ENCODE measurements at places on chromosomes 6 and 20.

GRCh38 chr6:18392346-18392877 is 5.3 kb downstream of the RNF144B start:
- no peak for DNase-seq

DNA sequence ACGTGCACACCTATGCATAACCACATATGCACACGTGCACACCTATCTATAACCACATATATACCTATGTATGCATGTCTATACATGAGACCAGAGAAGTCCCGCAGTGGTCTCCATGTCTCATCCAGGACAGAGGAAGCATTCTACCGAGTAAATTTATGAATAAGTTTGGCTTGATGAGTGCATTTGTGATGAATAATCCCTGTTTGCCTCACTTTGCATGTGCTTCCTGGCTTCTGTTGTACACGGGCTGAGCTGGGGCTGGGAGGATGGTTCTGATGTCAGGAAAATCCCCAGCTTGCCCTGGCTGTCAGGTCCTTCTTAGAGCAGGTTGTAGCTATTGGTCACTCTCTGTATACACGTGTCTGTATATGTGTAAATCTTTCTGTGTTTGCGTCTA is 157.6 kb upstream of the RPS6KA2 start:
- no peak for DNase-seq

DNA sequence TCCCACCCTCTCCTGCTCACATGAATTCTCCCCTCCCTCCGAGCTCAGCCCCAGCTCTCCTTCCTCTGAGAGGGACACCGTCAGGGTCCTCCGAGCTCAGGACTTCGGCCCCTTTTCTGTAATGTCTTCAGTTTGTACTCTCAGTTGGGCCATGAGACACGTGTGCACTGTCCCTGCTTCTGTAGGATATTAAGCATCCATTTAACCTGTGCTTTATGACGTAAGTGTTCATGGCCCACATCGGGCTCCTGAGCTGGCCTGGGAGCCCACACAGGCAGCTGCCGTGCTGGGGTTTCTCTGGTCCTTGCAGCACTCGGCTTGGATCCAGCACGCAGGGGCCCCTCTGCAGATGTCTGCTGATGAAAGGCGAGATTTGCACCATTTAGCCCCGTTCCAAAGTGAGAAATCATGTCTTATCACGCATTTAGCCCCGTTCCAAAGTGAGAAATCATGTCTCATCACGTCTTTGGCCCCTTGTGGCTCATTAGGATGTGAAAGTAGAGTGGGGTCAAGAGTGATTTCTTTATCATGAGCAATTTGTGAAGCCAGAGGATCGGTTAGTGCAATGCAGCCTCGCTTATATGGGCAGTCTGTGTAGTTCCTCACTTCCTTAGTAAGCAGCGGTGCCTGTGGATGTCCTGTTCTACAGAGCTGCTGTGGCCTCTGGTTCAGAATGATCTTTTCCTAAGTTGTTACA is 25.3 kb downstream of the DUSP22 start:
- no peak for DNase-seq

DNA sequence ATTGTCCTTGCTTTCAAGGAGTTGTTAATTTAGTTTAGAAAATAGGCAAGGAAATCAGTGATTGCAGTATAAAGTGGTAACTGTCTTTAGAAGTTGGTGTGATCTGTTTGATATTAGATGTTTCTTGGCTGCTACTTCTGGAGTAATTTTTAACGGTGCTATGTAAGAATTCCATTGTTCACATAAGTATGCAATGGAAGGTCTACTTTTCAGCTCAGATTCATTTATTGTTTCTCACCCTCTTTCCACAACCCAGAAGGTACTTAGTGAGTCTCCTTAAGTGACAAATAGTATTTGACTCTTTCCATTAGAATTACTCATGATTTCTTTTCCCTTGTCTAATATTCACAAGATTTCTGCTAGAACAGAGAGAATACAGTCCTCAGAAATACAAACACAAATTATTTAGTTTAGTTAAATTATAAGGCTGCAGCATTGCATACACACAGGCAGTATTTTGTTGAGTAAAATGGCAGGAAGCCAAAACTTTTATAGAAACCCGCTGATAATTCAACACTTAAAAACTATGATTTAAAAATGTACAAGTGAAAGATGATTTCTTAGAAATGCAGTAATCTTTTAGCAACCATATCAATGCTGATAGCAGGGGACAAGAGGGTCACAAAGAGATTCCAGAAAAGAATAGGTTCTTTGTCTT is 554.3 kb downstream of the CD109 start:
- no peak for DNase-seq

DNA sequence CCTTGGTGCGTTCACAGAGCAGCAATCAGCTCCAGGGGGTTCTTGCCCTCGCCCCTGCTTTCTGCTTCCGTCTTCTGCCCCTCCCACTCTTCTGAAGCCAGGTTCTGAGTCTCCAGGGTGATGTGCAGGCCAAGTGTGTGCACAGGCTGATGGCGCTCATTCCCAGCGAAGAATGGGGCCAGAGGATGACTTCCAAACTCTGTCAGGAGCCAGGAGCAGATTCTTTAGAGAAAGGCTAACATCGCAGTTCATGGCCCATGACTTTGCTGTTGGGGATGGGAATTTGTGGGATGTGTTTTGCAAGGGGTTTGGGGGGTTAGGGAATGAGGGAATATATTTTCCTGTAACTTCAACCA is 56.1 kb upstream of the CCN6 start:
- no peak for DNase-seq

DNA sequence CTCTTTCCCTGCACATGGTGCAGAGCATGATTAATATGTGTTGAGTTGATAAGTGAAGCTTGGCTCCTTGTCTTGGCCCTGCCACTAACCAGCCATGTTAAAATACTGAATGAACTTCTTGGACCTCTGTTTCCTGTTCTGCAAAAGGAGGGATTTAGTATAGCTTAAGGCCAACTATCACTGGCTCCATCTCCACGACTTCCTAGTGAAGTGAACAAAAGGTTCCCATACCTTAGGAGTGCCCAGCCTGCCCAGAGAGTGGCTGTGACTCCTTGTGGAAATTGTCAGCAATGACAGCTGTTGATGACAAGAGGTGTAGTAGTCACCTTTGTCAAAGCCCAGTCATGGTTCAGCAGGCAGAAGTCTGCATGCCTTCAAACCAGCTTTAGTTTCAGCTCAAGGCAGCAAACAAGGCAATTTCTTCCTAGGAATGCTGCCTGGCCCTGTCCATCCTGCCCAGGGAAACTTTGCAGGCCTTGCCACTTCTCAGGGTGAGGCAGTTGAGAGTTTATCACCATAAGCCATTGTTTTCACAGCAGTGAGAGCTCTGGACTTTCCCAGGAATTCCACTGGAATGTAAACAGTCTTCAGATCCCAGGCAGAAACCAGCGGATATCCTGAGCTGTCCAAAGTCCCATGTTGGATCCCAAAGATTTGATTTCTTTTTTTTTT is 169.7 kb upstream of the TNFAIP3 start:
- no peak for DNase-seq

DNA sequence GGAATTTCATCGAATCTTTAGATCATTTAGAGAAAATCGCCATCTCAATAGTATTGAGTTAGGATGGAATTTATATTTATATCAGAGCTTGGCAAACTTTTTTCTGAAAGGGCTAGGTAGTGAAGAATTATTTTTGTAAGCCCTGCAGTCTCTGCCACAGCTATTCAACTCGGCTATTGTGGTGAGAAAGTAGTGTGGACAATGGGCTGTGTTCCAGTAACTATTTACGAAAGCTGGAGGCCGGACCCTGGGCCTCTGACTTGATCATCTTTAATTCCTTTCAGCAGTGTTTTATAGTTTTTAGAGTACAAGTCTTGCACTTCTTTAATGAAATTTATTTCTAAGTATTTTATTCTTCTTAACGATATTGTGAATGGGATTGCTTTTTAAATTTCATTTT is 201.5 kb downstream of the FARS2 start:
- DNase-seq, result no peak

- no peak for DNase-seq
Measured at GRCh38 chr6:20729086-20729485, 194.8 kb downstream of the CDKAL1 start.

GRCh38 chr6:70314296-70314695 is 11.4 kb upstream of the COL9A1 start:
- no peak for DNase-seq

GRCh38 chr6:155201461-155202226 is 62.2 kb upstream of the CLDN20 start:
- no peak for DNase-seq

DNA sequence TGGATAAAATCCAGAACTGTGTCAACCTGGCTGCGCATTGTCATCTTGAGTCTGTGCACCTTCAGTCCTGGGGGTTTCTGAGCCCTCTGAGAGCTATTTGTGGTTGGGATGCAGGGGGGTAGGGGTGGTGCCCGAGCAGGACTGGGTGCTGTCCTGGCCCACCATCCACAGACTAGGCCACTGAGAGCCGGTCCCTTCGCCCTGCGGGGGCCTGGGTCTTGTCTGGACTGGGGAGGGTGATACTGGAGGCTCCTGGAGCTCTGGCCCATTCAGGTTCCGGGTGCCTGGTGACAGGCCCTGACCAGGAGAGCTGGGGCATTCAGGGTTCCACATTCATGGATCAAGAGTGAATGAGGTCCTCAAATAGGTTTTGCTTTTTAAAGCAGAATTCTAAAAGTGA is 20.9 kb downstream of the SPDEF start:
- DNase-seq, result no peak

- no peak for DNase-seq
Measured at GRCh38 chr20:25453035-25453810, 45.8 kb downstream of the GINS1 start.

GRCh38 chr6:17169291-17169690 is 67.4 kb downstream of the STMND1 start:
- no peak for DNase-seq

- DNase-seq, result no peak
Measured at GRCh38 chr6:150470960-150471665, 102.3 kb downstream of the IYD start.

DNA sequence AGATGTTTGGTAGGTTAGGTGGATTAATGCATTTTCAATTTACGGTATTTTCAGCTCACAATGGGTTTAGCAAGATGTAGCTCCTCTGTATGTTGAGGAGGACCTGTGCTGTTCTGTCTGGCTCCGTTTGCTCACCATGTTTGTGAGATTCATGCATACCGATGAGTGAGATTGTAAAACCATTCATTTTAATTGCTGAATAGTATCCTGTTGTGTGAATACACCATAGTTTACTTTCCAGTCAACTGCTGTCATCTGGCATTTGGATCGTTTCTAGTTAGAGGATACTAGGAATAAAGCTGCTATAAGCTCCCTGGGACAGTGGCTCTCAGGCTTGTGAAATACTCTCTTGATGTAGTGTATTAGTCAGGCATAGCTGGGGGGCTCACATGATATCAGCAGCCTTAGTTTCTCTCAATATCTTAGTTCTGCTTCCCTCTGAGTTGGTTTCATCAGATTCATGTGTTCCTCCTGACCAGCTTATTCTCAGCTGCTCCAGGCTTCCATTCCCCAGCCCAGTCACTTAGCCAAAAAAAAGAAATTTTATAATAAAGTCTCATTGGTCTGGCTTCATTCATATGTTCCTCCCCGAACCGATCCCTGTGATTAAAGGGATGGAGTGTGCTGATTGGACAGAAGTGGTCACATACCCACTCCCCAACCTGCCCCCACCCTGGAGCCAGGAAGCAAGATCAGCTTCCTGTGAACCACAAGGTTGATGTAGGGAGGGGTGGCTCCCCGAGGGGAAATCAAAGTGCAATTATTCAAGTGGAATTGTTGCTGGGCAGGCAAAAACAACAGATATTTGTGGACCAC is 10.9 kb upstream of the B4GALT5 start:
- DNase-seq, result no peak

GRCh38 chr6:21594416-21595281 is 1.1 kb downstream of the SOX4 start:
- no peak for DNase-seq

DNA sequence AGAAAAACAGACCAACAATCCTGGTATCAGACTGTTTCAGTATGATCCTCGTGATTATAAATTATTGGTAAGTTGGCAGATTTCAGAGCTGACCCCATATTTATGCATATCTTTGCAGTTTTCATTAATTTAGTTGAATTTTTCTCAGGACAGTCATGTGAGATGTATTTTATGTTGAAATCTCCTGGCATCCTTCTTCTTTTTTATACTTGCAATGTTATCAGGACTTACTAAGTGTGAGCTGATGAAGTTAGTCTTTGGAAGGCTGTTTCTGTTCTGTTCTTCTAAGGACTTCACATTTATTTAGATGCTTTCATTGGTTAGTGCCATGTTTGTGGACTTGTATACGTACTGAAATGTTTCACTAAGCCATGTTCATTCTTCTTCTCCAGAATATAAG is 17.2 kb downstream of the SMPDL3A start:
- DNase-seq, result no peak

- DNase-seq, result no peak
Measured at GRCh38 chr6:27582928-27583725, 110.2 kb upstream of the ZNF184 start.

GRCh38 chr20:63693083-63693732 is 3.2 kb upstream of the TNFRSF6B start:
- DNase-seq, result no peak

DNA sequence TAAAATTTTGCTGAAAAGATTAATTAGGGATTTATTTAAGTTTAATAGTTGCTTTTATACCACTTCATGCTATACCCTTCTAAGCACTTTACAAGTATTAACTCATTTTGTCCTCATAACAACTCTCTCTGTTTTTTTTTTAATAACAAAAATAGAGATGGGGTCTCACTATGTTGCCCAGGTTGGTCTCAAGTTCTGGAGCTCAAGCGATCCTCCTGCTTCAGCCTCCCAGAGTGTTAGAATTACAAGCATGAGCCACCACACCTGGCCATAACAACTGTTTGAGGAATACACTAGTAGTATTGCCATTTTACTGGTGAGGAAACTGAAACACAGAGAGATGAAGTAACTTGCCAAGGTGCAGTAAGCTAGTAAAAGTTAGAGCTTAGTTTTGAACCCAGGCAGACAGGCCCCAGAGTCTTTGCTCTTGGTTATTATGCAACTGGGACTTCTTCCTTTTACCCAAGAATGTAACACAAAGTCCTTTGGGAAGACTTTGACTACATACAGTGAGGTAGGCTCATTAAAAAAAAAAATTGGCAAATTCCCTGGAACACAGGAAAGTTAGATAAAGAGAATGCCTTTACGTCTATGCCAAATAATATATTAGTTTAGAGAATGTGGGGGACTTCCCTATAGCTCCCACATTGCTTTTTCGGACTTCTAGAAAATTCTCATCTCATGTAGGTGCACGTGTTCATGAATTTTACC is 11.4 kb downstream of the ANKS1A start:
- DNase-seq, result no peak

GRCh38 chr20:33685328-33686099 is 671 bp downstream of the E2F1 start:
- no peak for DNase-seq
